CD4-positive, alpha-beta T cell treated with Interleukin-2 at 100 ng/mL for 4 hours (primary cell): ENCODE measurements at places on chromosomes 12 and 14.

- no peak for DNase-seq
Measured at GRCh38 chr12:65952737-65953209, 128.5 kb downstream of the HMGA2 start.

GRCh38 chr14:74140374-74140850, 55.7 kb downstream of the LIN52 start:
- no peak for DNase-seq

DNA sequence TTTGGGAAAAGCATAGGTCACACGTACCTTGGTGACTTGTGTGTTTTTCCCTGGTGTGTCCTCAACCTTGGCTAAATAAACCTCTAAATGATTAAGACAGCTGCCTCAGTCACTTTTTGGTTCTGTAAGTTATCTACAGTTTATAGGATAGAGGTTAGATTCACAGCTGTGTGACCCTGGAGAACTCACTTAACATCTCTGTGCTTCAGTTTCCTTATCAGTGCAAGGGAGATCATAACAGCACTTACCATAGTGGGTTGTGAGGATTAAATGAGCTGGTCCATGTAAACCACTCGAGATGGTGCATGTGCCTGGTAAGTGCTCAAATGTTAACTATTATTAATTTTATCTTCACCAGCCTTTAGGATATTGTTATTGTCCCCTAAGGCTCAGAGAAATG, 35.4 kb upstream of the CHST11 start:
- no peak for DNase-seq

GRCh38 chr14:20035449-20035848, 389 bp downstream of the OR4K13 start:
- DNase-seq = no peak

- DNase-seq = no peak
Measured at GRCh38 chr14:89669193-89669592, 252.2 kb upstream of the FOXN3 start.

GRCh38 chr14:52538623-52539022, 13.7 kb downstream of the TXNDC16 start:
- DNase-seq = no peak

- DNase-seq = no peak
Measured at GRCh38 chr14:71625891-71626701, 306.1 kb upstream of the RGS6 start.

DNA sequence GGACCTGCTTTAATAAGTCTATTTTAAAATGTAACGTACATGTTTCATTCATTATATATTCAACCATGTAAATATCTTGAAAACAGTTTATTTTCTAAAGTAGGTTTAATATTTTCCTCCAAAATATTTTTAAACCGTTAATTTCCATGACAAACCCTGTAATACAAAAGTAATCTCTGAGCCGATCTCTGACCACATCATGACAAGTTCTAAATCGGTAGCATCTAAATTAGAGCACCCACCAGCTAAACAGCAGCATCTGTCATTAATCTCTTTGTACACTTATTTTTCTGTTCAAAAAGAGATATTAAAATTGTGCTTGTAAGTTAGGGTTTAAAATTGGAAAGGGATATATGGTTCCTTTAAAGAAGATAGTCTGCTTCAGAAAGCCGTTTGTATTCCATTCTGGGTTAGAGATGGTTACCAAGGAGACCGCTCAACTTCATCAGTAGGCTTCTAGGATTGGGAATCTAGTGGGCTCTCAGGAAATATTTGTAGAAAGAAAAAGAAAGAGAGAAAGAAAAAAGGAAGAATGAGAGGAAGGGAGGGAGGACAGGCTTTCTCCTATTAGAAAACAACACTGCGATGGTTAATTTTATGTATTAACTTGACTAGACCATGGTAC, 232.5 kb upstream of the FOXN3 start:
- DNase-seq = no peak

- DNase-seq = no peak
Measured at GRCh38 chr12:20490213-20490612, 121.9 kb downstream of the PDE3A start.

DNA sequence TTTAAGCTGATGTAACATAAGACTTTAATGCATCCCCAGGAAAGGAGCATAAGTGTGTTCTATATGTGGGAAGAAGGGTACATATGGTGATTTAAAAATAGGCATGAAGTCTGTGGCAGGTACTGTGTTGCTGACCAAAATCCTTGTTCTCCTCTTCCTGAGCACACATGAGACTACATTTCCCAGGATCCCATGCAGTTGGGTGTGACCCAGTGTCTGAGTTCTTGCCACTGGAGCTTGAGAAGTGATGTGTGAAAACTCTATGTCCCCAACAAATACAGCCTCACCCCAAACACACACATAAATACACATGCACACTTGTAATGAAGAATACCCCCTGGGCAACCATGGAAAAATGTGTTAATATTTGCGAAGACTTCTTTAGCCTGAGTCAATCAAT, 8.5 kb upstream of the SMIM10L1 start:
- DNase-seq = no peak

DNA sequence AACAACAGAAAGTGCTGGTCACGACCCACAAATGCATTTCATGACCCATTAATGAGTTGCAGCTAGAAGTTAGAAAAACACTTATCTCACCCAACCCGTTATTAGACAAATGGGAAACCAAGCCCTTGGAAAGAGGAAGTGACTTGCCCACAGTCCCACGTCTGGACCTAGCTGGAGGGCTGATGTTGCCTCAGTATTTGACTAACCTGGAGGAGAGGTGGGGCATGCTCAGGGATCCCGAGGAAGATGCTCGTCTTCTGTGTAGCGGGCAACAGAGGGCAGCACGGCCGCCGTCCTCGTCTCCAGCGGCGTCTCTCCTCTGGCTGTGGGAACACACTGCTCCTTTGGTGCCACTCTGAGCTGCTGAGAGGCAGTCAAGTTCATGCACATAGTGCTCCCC, 12.7 kb downstream of the CCND2 start:
- no peak for DNase-seq

DNA sequence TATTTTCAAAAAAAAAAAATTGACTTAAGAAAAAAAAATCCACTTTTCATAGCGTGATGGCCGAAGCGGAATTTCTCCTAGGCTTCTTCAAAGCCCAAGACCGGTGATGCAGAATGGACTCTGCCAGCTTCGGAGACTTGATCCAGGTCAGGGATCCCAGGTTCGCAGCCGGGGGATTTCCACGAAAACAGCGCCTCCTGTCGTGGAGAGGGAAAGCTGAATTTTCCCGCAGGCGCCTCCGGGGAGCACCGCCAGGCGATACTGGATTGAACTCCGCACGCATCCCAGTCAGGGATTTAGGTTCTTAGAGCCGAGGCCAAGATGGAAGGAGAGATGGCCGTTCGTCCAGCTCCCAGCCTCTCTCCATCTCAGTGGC, 2.1 kb downstream of the TTC6 start:
- no peak for DNase-seq

DNA sequence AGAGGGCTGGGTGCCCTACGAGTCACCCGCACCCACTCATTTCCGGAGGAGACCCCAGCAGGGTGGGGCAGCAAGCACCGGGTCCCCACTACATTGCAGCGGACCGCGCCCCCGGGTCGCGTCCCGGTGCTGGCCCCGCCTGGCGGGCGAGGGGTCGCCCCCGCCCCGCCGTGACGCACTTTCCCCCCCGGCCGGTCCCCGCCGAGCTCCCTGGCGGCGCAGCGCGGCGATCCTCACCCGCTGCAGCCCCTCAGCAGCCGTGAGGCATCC, 106.1 kb downstream of the PRICKLE1 start:
- no peak for DNase-seq

- no peak for DNase-seq
Measured at GRCh38 chr12:14175206-14175605, 190.3 kb upstream of the ATF7IP start.

DNA sequence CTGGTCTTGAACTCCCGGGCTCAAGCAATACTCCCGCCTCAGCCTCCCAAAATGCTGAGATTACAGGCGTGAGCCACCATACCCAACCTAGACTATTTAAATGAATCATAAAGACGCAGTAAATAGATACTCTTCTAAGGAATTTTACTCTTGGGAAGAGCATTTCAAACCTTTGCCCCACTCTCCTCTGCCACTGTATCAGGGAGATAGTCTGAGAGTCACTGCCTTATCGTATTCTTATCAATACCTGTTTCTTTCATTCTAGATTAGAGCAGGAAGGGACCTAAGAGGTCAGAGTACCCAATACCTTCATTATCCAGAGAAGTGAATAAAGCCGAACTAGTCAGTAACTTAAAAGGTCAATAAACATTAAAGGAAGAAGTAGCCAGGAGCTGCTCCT, 15.8 kb downstream of the GXYLT1 start:
- DNase-seq = no peak

GRCh38 chr12:69343885-69344612, 4.1 kb upstream of the LYZ start:
- DNase-seq = no peak

GRCh38 chr12:15346488-15346887, 24.2 kb downstream of the PTPRO start:
- DNase-seq = no peak

GRCh38 chr12:27924350-27925135, 48.0 kb downstream of the PTHLH start:
- DNase-seq = no peak

- DNase-seq = no peak
Measured at GRCh38 chr14:85310491-85311272, 219.3 kb upstream of the FLRT2 start.

DNA sequence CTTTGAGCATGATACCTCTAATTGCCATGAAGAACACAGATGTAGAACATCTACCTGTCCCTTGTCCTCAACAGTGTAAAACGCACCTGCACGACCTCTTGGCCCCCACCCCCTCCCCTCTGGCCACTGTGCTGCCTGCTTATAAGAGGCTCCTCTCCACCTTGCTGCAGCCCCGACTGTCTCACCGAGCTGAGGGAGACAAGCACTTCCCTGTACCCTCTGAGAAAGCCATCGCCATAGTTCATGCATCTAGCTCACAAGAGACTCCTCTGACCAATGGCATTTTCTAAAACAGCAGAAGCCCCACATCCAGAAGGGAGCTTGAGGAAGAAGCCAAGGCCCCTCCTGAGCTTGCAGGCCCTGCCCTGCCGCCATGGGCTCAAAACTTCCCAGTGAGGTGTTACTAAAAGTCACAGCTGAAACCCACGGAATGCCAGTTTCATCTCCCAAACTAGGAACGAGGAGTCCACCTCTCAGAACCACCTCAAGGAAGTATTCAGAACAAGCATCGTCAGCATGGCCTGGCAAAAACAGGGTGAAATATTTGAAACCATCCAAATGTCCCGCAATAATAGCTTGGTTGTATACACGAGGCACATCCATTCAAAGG, 21.5 kb upstream of the ANO2 start:
- DNase-seq = no peak

DNA sequence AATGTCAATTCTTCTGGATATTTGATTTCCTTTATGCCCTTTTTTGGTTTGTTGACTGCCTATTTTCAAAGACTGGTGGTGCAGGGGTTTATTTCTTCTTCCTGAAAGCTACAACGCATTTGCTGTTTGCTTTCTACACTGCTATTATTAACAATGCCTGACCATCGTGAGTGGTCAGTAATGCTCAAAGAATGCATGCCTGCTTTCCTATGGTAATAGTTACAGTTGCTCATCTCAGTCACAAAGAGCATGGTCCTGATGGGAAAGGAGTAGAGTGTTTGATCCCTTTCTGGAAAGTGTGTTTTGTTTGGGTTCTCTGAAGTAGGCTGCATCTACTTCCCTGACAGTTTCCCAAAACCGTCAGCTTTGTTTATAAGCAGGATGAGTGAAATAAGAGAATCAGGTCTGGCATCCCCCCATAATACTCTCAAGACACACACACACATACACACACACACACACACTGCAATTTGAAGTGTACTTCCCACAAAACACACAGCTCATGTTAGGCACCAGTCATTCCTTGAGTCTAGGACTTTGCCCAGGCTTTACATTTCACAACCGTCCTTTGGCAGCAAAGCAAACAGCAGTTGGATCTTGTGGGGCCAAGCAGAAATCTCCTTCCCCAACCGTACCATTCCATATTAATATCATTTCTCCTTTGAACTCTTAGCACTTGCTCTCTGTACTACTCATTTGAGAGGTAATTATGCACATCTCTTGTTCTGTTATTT, 56.6 kb downstream of the SUDS3 start:
- DNase-seq = no peak

GRCh38 chr12:53568809-53569557, 57.2 kb downstream of the ATF7 start:
- DNase-seq = no peak

- DNase-seq = peak; percentile 56
Measured at GRCh38 chr14:106564058-106564643, 1037.8 kb downstream of the TMEM121 start.
